ENCODE measurements at places on chromosomes 6 and 20.

DNA sequence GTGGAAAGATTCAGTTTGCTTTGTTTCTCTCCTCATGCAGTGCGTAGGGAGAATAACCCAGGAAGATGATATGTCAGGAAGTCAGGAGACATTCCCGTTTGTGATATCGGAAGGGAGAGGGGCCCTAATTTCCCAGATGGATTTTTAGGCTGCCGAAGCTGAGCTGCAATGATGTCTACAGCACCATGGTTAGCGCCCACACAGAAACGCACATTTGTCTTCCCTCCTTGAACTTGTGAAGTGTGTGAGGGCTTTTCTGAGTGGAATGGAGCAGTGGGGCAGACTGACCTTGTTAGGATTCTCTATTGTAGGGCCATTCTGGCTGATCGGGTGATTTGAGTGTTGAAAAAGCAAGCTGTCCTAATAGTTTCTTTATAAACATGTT is 191.3 kb upstream of the ARG1 start:
- DNase-seq, result no peak

- DNase-seq, result no peak
These were observed 28.7 kb downstream of the SNHG17 start for GRCh38 chr20:38406476-38406875.

DNA sequence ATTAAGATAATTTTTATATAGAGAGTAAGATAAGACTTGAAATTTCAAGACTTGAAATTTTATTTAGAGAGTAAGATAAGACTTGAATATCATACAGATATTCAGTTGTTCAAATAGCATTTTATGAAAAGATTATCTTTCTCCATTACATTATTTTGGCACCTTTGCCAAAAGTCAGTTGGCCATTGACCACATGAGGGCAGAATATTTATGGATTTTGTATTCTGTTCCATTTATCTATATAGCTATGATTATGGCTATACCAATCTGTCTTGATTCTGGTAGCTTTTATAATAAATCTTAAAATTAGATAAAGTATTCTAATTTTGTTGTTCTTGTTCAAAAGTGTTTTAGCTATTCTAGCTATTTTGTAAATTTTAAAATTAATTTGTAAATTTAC is 537.9 kb upstream of the GJE1 start:
- DNase-seq, result no peak

- no peak for DNase-seq
These were observed 573 bp upstream of the IFNGR1 start for GRCh38 chr6:137219664-137220252.

DNA sequence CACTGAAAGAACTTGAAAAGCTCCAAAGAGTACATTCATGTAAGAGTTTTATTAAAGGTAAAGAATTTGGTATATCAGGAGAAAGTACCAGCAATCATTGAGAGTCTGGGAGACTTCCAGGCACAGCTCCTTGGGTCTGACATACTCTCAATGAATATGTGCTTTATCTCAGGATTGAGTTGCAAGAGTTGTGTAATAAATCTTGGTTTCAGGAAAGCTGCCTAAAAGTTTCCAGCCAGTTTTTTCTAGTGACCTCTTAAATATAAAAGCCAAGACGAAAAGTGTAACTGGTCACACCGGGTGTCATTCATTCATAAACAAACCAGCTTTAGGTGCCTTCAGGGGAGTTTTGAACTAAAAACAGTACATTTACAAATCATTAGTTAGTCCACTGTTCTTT is 21.6 kb upstream of the GJA1 start:
- no peak for DNase-seq

DNA sequence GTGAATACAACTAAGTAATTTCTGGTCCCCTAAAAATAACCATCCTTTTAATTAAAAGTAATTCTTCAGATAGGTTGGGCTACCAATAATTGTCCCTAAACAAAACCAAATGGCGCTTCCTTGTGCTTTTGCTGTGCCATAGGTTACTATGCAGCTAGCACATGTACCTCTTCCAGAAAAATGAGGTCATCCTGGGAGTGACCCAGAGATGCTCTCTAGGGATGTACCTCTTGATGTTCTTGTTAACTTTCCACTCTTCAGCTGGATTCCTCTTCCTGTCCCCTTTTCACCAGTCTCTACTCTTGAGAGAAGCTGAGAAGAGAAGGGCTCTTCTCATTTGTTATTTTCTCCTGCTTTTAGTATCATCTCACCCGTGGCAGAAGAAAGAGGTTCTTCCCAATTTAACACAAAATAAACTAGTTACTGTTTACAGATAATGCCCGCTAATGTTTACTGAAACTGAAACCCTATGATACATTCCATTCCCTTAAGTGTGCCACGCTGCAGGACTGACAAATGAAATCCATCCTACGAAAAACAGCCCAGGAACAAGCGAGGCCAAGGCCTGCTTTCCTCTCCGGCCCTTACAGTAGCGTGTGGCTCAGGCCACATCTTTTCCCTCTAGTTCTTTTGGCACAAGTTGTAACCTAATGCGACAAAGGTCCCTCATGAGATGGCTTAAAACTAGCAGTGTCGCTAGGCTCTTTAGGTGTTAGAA is 24.2 kb downstream of the MRS2 start:
- DNase-seq, result no peak

- no peak for DNase-seq
These were observed 31.2 kb upstream of the SHLD1 start for GRCh38 chr20:5718896-5719595.

- DNase-seq, result no peak
These were observed 76.8 kb upstream of the DUSP22 start for GRCh38 chr6:215335-216034.

Data from T-helper 22 cell (primary cell).